Coronary artery (tissue), 2 donors: ENCODE measurements at places on chromosomes 13 and 19.

GRCh38 chr13:55497486-55497885 lies 1643.2 kb upstream of the PRR20A start:
- no peak for DNase-seq

- no peak for DNase-seq
These were observed 73.1 kb downstream of the CEBPG start for GRCh38 chr19:33446330-33447293.

DNA sequence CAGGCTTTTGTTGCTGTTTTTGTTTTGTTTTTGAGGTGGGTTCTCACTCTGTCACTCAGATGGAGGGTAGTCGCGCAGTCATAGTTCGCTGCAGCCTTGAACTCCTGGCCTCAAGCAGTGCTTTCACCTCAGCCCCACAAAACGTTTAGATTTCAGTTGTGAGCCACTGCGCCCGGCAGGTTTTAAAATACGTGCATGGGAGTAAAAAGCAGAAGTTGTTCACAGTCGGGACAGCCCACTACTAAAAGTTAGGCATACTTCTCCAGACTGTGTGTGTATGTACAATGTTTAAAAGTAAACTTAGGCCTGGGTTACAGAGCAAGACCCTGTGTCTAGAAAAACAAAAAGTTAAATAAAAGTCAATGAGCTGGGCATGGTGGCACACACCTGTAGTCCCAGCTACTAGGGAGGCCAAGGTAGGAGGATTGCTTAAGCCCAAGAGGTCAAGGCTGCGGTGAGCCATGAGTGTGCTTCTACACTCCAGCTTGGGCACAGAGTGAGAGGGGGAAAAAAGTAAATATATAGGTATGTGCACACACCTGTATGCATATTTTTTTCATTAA lies 6.1 kb downstream of the SAFB start:
- no peak for DNase-seq

GRCh38 chr13:51122868-51123566 lies 11.9 kb upstream of the C13orf42 start:
- DNase-seq = no peak

DNA sequence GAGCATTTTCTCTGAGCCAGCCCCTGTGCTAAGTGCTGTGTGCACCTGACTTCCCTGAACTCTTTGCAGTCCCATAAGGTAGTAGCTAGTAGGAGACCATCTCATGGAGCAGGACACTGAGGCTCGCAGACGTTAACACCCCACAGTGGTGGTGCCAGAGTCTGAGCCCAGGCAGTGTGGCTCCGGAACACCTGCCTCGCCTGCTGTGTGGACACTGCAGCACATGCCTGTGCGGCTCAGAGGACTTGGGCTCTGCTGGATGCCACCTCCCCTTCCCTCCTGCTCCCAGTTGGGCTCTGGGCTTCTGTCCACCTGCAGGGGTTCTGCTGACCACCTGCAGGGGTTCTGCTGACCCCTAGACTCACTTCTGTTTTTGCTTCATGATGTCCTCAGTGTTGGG lies 27.0 kb upstream of the SIGLEC11 start:
- no peak for DNase-seq
